ENCODE measurements at places on chromosomes 1 and 21.
A peak's percentile ranks its signal among the peaks of the same experiment; 100 is the strongest.

DNA sequence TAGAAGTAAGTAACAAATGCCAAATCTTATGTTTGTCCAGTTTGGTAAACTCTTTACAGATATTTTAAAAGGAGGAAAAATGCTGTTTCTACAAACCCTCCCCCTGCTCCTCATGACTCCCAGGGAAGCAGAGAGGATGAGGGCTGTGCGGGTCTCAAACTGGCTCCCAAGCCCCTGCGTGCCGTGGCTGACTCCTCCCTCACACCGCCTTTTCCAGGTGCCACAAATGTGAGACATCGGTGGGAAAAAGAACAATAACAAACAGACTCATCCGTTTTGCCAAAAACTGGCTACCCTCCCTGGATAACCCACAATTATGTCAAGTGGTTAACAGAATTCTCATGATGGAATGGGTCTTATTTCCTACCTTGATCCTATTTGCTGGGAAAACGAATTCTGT, 594.6 kb downstream of the PTPRU start:
- no peak for DNase-seq

- DNase-seq = no peak
Observed at GRCh38 chr1:231949277-231950091, 322.9 kb downstream of the DISC1 start.

- DNase-seq = no peak
Observed at GRCh38 chr21:44982558-44983250, 42.9 kb downstream of the SLX9 start.

- no peak for DNase-seq
Observed at GRCh38 chr1:112981426-112981825, 25.4 kb upstream of the SLC16A1 start.

GRCh38 chr1:244128591-244129383, 77.7 kb downstream of the ZBTB18 start:
- no peak for DNase-seq

DNA sequence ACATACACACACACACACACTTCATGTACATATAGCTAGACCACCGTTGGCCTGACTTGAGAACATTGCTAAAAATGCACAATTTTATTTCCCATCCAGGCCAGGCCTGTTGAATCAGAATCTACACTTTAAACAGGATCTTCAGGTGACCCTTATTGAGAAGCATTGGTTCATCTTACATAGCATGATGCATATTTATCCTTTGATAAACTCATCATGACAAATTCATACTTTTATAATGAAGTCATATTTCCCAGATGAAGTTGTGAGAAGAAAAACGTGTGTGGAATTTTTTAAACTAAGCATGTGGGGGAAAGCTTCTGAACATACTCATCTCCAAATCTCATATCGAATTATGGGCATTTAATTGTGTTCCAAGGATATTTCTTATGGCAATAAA, 877.7 kb downstream of the MRPL39 start:
- DNase-seq = no peak

GRCh38 chr1:15423355-15424077, 13.8 kb downstream of the EFHD2 start:
- DNase-seq = no peak

DNA sequence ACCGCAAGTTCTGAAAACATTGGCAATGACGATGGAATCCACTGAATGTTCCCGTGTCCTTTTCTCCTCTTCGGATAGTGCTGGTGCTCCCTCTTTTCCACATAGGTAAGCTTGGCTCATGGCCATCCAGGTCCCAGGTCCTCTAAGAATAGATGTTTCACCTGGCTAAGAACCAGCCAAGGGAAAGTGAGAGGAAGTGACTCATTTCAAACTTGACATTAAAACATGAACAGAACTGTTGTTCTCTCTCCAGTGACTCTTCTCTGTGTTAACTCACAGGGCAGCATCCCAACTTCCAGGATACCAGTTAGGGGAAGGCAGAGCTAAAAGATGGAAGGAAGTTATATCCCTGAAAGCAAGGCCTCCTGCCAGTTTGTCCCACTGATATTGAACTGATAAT, 493.8 kb upstream of the CHRM3 start:
- no peak for DNase-seq

DNA sequence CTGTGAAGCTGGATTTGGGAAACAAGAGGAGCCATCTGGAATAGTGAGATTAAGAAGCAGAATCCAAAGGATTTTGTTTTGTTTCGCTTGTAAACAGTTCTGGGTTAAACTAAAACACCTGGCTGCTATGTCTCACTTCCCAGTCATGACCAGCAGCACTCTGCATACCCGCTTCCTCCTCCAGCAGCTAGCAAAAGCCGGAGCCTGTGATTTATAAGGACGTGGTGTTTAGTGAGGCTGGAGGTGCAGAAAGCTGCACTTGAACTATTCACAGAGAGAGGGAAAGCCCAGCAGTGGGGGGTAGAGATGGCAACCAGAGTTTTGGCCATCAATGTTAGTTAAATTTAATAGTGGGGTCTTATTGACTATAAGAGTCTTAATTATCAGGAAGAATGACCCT, 240.2 kb downstream of the AJAP1 start:
- no peak for DNase-seq

- DNase-seq = no peak
Observed at GRCh38 chr1:186900539-186901237, 71.9 kb downstream of the PLA2G4A start.

DNA sequence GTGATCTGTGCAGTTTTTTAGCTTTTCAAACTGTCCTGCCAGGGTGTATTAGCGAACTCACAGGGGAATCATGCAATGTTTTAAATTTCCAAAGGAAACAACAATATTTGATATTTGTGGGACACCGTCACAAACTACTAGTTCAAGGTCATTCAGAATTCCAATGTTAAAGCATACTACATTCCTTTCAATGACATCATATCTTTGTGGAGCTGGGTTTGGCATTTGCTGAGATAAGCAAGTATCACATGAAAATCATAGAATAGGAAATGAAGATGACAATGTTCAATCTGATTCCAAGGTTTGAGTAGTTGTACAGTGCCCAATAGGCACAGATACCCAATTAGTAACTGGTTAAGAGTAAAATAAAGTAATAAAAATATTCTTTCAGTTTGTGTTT, 35.6 kb downstream of the NUF2 start:
- DNase-seq = no peak

DNA sequence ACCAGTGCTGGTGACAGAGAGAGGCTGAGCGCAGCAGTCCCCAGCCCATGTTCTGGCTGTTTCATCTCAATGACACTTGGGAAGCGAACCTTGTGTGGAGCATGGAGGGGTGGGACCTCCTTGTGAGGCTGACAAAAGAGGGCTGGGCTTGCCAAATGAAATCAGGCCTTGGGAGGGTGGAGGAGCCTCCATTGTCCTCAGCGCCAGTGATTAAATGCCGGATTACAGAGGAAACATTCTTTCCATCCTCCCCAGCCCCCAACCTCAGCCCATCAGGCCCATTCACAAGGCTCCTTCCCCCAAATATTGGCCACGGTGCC, 63.3 kb upstream of the PAXBP1 start:
- no peak for DNase-seq

- no peak for DNase-seq
Observed at GRCh38 chr1:29284286-29284960, 48.1 kb downstream of the PTPRU start.

GRCh38 chr1:154019269-154019668, 28.7 kb downstream of the RPS27 start:
- DNase-seq = no peak

- DNase-seq = no peak
Observed at GRCh38 chr1:111249960-111250359, 22.4 kb downstream of the CHI3L2 start.

DNA sequence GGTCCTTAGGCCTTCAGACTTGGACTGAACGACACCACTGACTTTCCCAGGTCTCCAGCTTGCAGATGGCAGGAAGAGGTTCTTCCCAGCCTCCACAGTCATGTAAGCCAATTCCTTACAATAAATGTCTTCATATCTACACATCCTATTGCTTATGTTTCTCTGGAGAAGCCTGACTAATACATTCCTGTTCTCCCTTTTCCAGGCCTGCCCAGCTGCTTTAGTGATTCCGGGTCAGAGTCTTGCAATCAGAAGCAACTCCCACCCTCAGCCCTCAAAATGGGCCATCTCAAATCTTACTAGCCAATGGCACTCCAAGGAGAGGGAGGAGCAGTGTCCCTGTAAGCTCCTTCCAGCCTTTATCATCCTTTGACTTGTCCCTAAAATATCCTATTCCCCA, 16.4 kb upstream of the CPT2 start:
- no peak for DNase-seq

DNA sequence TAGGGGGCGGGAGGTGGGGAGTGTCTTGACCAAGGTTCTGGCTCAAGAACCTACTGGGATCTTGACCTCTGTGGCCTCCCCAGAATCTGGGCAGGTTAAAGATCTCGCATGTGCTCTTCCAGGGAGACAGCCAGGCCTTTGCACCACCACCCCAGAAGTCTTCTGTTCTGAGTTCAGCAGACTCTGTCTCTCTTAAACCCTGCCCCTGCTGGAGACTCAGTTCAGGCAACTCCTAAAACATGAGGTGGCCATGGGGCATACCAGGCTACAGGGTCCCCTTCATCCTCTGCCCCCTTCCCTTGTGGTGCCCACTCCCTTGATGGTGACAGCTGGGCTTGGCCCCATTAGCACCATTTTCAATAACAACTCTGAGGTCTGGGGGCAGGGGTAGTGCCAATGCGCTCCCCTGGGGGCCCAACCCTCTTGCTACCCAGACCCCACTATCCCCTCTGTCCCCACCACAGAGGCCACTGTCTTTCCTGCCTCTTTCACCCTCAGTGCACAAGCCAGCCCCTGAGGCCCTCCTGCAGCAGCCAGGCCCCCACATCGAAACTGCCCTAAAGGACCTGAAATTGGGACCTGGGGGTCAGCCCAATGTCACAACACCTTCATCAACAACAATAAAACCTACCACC, 132.7 kb upstream of the RUNX3 start:
- no peak for DNase-seq

DNA sequence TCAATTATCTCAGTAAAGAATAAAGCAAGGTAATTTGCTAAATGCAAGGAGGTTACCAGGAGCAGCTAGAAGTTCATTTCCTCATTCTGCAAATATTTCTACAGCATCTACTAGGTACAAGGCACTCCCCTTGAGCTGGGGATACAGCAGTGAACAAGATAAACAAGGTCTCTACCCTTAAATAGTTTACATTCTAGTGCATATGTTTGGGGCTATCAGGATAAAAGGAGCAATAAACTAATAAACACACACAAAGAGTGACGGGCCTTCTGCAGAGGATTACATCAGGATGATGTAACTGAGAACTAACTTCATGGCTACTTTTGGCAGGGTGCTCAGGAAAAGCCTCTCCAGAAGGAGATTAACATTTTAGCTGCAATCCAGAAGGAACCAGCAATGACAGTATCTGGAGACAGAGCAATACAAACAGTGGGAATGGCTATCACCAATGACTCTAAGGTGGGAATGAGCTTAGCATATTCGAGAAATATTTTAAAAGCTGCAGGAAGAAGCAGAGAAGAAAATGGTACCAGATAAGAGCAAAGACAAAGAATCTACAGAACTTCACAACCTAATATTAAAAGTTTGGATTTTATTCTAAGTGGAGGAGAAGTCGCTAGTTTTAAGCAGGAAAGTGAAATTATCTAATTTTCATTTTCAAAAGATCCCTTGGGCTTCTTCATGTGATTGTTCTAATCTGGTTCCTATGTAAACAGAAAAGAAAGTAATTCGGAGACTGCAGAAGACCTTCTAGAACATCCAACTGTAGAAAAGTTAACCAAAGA, 25.8 kb downstream of the TP53BP2 start:
- no peak for DNase-seq

GRCh38 chr1:96370757-96371156, 350.8 kb upstream of the PTBP2 start:
- DNase-seq = no peak

GRCh38 chr1:116262995-116263385, 110.1 kb upstream of the ATP1A1 start:
- DNase-seq = no peak

- DNase-seq = no peak
Observed at GRCh38 chr1:30368651-30369240, 354.6 kb downstream of the MATN1 start.

DNA sequence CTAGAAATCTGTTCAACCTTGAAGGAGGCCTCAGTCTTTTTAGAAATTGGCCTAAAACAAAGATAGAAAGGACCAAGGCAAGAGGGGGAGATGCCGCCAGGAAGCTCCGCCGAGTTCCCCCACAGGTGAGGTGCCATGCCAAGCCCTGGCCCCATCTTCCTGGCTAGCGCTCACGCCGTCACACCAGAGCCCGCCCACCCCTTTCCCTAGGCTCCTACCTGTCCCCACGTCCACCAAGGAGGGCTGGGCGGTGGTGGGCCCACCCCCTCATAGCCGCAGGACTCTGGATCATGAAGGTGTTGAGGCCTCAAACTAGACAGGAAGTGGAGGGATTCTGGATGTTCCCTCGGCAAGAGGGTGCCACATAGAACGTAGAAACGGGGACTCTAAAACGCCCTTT, 15.5 kb upstream of the CCDC27 start:
- no peak for DNase-seq

DNA sequence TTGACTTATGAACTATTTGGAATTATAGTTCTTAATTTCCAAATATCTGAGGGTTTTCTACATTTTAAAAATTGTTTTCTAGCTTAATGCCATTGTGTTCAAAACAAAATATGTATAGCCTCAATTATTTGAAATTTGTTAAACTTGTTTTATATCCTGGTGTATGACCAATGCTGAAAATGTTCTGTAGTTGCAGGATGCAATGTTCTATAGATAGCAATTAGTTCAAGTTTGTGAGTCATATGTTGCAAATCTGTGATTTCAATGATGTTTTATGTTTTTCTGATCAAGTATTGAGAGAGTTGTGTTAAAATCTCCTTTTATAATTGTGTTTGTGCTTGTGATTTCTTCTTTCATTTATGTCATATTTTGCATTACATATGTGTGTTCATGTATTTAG, 517.5 kb downstream of the ADGRL2 start:
- no peak for DNase-seq

DNA sequence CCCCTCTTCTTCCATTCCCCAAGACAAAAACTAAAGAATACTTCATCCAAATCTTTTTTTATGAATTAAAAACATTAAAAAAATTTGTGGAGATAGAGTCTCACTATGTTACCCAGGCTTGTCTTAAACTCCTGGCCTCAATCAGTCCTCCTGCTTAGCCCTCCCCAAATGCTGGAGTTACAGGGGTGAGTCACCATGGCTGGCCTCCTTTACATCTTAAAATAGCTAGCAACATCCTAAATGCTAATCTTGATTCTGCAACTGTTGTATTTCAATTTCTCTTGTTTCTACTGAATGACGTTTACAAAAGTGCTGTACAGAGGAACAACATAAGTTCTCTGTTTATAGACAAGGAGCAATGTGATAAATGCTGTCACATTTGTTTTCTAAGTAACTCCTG, 483.5 kb downstream of the ADGRL2 start:
- DNase-seq = no peak

DNA sequence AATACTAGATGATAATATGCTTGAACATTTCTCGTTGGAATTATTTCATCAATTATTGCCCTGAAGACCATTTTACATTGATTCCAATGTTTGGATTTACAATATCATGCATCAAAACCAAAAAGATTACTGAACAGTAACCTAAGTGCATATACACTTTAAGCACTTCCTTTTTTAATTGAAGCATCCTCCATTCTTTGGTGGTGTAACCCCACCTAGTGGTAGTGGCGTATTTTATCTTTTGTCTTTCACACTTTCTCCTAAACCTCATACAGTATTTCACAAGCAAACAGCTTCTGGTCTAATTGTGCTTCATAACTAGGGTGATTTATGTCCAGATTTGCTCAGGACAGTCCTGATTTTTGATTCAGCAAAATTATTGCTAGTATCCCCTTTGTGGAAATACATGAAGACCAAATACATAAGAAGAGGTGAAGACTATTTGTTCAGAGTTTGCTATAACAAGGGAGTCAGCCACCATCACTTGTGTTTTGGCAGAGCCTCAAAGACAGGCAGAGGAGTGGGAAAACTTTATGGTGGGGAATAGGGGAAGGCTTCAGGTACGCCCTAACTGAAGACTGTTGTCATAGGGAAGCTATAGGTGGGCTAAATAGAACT, 3.4 kb upstream of the NVL start:
- DNase-seq = peak; percentile 42

Data from GM12864 (cell line).